ENCODE measurements at places on chromosomes 5 and 9. TPM values are rescaled to one million over a fixed set of nuclear protein-coding genes. Genes with fewer than 3 reads are reported as not detected.

- DNase-seq: peak; percentile 17
Observed at GRCh38 chr5:101783241-101784013, 512.7 kb downstream of the SLCO4C1 start.

GRCh38 chr9:91118704-91119025, 243.1 kb downstream of the AUH start:
- DNase-seq: no peak

DNA sequence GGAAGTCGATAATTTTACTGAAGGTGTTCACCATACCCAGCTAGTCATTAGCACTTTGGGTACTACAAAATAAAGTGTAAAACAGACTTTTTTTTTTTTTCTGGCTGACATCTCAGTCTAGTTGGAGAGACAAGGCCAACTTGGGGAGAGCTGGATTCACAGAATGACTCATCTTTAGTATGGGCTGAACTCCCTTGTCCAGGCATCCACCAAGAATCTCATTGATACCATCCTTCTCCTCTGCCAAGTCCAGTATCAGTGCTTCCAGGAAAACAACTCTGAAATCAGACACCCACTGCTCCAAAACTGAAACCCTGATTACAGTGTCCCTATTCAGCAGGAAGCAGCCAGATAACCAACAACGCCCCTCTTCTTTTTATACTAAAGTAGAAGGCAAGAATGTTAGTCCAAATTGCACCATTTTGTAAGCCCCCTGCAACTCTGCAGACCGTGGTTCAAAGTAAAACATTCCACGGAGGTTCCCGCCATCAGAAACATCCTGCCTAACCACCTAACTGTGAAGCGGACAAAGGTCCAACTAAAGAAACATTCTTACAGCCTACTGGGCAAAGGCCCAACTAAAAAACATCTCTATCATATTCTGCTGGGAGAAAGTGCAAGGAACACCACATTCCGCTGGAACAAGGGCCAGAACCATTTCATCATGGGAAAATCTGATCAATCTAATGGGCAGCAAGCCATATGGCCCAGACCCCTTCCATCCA, 728.2 kb downstream of the BRINP1 start:
- DNase-seq: no peak

DNA sequence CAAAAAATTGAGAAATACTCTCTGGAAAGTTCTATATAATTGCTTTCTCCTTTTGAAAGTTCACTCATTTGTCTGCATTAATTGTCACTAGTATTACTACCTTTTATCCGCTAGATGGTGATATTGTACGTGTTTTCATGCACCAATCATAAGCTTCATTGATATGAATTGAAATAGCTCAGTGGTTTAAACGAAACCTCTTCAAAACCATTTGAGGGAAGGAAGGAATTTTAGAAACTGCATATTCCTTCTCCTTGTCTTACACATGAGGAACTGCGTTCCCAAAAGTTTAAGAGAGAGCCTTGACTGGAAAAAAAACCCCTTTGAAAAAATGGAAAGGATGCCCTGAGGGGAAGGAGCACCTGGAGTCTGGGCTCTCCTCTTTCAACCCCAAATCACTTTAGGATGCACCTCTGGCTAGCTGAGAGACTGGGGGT, 98.6 kb downstream of the YTHDC2 start:
- no peak for DNase-seq

- DNase-seq: no peak
Observed at GRCh38 chr5:129963359-129963758, 59.1 kb downstream of the CHSY3 start.

DNA sequence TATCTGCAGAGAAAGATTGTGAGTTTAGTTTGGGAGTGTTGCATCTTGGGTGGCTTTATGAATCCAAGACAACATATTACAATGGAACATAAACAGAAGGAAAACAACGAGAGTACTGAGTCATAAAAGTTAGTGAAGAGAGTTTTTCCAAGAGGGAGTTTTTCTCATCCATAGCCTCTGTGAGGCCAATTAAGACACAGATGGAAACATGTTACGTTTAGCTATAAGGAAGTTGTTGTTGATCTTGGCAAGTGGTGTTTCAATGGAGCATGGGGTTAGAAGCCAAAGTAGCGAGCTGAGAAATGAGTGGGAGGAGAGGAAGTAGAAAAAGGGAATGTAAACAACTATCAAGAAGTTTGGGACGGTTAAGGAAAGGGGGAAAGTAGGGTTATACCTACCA, 53.3 kb upstream of the SPATA31D4 start:
- no peak for DNase-seq

DNA sequence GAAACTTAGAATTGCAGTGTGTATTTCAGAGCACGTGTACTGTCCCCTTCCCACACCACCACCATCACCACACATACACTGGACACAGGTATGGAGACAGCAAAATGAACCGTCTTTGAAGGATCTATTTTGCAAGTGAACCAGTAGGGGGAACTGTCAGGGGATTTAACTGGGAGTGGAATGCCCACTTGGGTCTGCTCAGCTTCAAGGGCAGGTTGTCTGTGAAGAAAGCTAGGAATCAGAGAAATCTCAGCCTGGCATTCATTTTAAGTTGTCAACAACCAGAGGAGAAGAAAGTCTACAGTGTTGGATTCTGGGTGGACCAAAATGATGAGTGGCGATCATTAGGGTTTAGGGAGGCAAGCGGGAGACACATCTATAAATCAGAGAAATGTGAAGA, 147.0 kb downstream of the DCP2 start:
- DNase-seq: no peak

The LRRC19 gene
- 17.0 TPM for polyA plus RNA-seq
